Mammary epithelial cell (primary cell): ENCODE measurements at places on chromosomes 2 and 18. TPM values are rescaled to one million over a fixed set of nuclear protein-coding genes. Genes with fewer than 3 reads are reported as not detected.
A peak's percentile ranks its signal among the peaks of the same experiment; 100 is the strongest.

Gene CROCC2
- polyA plus RNA-seq: not detected

Gene TYMS
- 85.9 TPM for polyA plus RNA-seq

Gene RGPD4
- polyA plus RNA-seq: not detected

Gene GCFC2
- polyA plus RNA-seq: 6.0 TPM

GRCh38 chr18:59579509-59579908, 117.7 kb downstream of the CCBE1 start:
- DNase-seq: no peak

- DNase-seq: peak; percentile 10
These were observed 257.8 kb upstream of the GALNT5 start for GRCh38 chr2:156999661-157000060.

DNA sequence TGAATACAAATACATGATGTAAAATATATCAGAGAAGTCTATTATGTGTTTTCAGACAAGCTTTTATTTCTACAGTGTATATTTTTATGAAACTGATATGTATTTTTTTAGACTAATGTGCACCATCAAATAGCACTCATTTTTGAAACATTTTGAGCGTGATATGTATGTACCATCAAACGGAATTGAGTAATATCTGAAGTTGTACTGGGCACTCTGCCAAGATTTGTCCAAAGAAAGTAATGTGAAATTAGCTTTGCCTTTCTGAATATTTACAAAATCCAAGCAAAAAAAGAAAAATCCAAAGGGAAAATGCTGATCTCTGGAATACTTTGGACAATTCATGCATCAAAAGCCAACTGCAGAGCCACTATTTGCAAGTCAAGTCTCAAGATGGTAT, 972.0 kb downstream of the DPP10 start:
- no peak for DNase-seq

- no peak for DNase-seq
These were observed 408.6 kb upstream of the FANCL start for GRCh38 chr2:58649756-58650155.

GRCh38 chr2:6965071-6965795, 48.0 kb downstream of the RNF144A start:
- DNase-seq: no peak

DNA sequence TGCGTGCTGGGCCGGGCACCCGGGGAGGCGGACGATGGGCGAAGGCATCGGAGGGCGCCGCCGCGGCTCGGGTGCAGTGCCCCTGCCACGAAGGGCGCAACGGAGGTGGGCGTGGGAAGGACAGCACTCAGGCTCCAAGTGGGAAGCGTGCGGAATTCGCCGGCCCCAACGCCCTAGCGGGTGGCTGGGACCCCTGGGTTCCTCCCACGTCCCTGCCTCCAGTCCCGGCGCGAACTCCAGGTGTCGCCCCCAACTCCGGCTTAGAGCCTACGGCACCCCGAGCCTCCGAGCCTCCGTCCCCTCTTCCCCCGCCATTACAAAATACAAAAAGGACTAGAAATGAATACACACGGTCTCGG, 1.3 kb downstream of the CYP27C1 start:
- DNase-seq: no peak
